Activated naive CD8-positive, alpha-beta T cell treated with anti-CD3 and anti-CD28 coated beads, Interleukin-2, amount 10 ng/mL, durations not matched to agents 7 days and 5 days (primary cell): ENCODE measurements at places on chromosomes 3 and 15. TPM values are rescaled to one million over a fixed set of nuclear protein-coding genes. Genes with fewer than 3 reads are reported as not detected.

DOCK3 gene
- total RNA-seq = 3.3 TPM

AMT gene
- total RNA-seq = 10.0 TPM

SECISBP2L gene
- 38.6 TPM for total RNA-seq

GRCh38 chr3:190064112-190064511, 56.6 kb downstream of the P3H2 start:
- no peaks in the 10 kb centered on the region for H3K4me1 ChIP-seq
- H3K27me3 ChIP-seq = no peaks in the 10 kb centered on the region
- no peak for DNase-seq

SGO1 gene
- 28.8 TPM for total RNA-seq

TRH gene
- not detected for total RNA-seq

GRCh38 chr3:146024260-146024659, 136.7 kb downstream of the PLOD2 start:
- no peak for DNase-seq
- no peak overlapping the region for H3K4me3 ChIP-seq
- H3K27me3 ChIP-seq = no peaks in the 10 kb centered on the region

GRCh38 chr3:25246913-25247312, 181.2 kb upstream of the RARB start:
- H3K36me3 ChIP-seq = no peaks in the 10 kb centered on the region
- DNase-seq = no peak
- H3K4me1 ChIP-seq = no peaks in the 10 kb centered on the region

C3orf62 gene
- 8.1 TPM for total RNA-seq

HRG gene
- not detected for total RNA-seq

ADCY5 gene
- not detected for total RNA-seq

GRCh38 chr15:24269166-24269571, 406.4 kb upstream of the NPAP1 start:
- no peak for DNase-seq
- H3K4me1 ChIP-seq = no peaks in the 10 kb centered on the region
- no peaks in the 10 kb centered on the region for H3K27me3 ChIP-seq
- no peaks in the 10 kb centered on the region for H3K36me3 ChIP-seq

DNA sequence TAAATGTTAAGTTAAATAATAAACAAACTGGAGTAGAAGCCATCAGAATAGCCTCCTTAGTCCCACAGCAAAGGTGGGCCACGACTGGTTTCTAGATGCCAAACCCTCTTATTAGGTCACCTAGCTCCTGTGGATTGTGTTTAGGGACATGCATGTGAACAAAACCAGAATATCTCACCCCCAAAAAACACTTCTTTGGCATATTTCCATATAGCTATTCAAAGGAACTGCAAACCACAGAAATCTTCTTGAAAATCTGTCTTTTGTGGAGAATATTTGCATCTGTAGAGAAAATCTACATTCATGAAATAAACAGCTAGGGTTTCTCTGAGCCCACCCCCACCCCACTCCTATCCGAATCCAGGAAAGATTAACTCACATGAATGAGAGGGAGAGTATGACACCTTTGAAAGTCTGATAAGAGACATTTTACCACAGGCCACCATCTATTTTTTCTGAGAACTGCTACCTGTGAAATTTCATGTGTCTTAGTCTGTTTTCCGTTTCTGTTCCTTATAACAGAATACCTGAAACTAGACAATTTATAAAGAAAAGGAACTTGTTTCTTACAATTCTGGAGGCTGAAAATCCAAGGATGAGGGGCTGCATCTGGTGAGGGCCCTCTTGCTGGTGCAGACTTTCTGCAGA, 159.4 kb downstream of the NEK10 start:
- DNase-seq = no peak
- no peaks in the 10 kb centered on the region for H3K36me3 ChIP-seq
- H3K27ac ChIP-seq = no peak overlapping the region
- no peaks in the 10 kb centered on the region for H3K27me3 ChIP-seq
- no peak overlapping the region for H3K4me3 ChIP-seq

DNA sequence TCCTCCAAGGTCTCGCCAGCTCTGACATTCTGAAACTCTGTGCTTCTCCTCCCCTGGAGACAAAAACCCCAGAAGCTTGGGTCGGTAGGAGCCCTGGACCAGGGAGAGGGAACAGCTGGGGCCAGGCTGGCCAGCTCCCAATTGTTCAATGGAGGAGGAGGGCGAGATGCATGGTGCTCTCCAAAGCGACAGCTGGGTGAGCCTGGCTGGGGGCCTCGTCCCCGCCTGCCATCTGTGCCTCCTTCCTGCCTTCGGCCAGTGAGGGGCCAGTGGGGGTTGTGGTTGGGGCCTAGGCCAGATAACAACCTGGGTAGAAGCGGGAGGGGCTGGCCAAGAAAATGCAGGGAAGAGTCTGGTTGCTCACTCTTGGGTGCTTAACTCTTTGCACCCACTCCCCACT, 79.4 kb downstream of the CORO2B start:
- H3K4me1 ChIP-seq = no peaks in the 10 kb centered on the region
- H3K27me3 ChIP-seq = peaks cover 11% of the 10 kb centered on the region
- peak; percentile 10 for DNase-seq
- H3K27ac ChIP-seq = no peak overlapping the region
- H3K36me3 ChIP-seq = no peaks in the 10 kb centered on the region

SLC28A1 gene
- total RNA-seq = not detected

- DNase-seq = no peak
- no peaks in the 10 kb centered on the region for H3K27me3 ChIP-seq
These were observed 271.0 kb upstream of the CBLB start for GRCh38 chr3:106139826-106140225.

- H3K4me3 ChIP-seq = no peak overlapping the region
- no peaks in the 10 kb centered on the region for H3K27me3 ChIP-seq
- no peaks in the 10 kb centered on the region for H3K4me1 ChIP-seq
- DNase-seq = no peak
- H3K27ac ChIP-seq = no peak overlapping the region
- no peaks in the 10 kb centered on the region for H3K36me3 ChIP-seq
These were observed 119.2 kb downstream of the CTNNB1 start for GRCh38 chr3:41318520-41318919.

GRCh38 chr3:172038798-172039435, 461 bp upstream of the FNDC3B start:
- H3K4me3 ChIP-seq = peak overlapping the region; percentile 97
- DNase-seq = no peak
- peaks cover 2% of the 10 kb centered on the region for H3K36me3 ChIP-seq
- peak overlapping the region; percentile 94 for H3K27ac ChIP-seq
- H3K27me3 ChIP-seq = peaks cover 4% of the 10 kb centered on the region

- H3K36me3 ChIP-seq = peaks cover 16% of the 10 kb centered on the region
- H3K27me3 ChIP-seq = no peaks in the 10 kb centered on the region
- H3K4me1 ChIP-seq = peaks cover 70% of the 10 kb centered on the region
- H3K27ac ChIP-seq = peak overlapping the region; percentile 97
- DNase-seq = no peak
These were observed 161.5 kb downstream of the FOXP1 start for GRCh38 chr3:71421820-71422566.

- H3K4me1 ChIP-seq = no peaks in the 10 kb centered on the region
- no peak overlapping the region for H3K27ac ChIP-seq
- no peaks in the 10 kb centered on the region for H3K36me3 ChIP-seq
- no peak overlapping the region for H3K4me3 ChIP-seq
These were observed 98.2 kb upstream of the TBC1D5 start for GRCh38 chr3:17840651-17841050.
